ENCODE measurements at places on chromosomes 5 and 9. TPM values are rescaled to one million over a fixed set of nuclear protein-coding genes. Genes with fewer than 3 reads are reported as not detected.

QRFP gene
- not detected for total RNA-seq

SLC34A3 gene
- 0.11 TPM for total RNA-seq

GRCh38 chr9:135214054-135214640 lies 126.7 kb downstream of the OLFM1 start:
- H3K4me1 ChIP-seq = peaks cover 34% of the 10 kb centered on the region
- DNase-seq = no peak
- peaks cover 84% of the 10 kb centered on the region for H3K27me3 ChIP-seq
- no peaks in the 10 kb centered on the region for H3K36me3 ChIP-seq

DNA sequence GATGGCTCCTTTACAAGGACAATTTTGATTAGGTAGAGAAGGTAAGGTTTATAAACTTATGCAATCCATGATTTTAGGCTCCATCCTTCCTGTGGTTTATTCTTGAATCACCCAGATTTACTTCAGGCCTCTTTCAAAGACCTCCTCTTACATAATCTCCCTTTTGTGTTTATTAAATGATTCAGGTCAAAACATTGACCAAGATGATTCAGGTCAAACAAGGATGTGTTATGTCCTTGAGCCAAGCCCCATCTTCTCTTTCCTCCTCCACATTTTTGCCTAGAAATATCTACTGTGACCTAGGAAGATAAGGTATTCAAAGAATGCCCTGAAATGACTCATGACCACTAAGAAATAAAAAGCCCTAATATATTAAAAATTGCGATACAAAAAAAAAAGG lies 31.8 kb upstream of the TLR4 start:
- DNase-seq = no peak
- no peaks in the 10 kb centered on the region for H3K27me3 ChIP-seq
- no peaks in the 10 kb centered on the region for H3K4me1 ChIP-seq
- H3K27ac ChIP-seq = no peak overlapping the region

- no peak overlapping the region for H3K27ac ChIP-seq
- no peaks in the 10 kb centered on the region for H3K36me3 ChIP-seq
- no peak for DNase-seq
- H3K4me3 ChIP-seq = no peak overlapping the region
These were observed 215.5 kb downstream of the GAPVD1 start for GRCh38 chr9:125477089-125477544.

DNA sequence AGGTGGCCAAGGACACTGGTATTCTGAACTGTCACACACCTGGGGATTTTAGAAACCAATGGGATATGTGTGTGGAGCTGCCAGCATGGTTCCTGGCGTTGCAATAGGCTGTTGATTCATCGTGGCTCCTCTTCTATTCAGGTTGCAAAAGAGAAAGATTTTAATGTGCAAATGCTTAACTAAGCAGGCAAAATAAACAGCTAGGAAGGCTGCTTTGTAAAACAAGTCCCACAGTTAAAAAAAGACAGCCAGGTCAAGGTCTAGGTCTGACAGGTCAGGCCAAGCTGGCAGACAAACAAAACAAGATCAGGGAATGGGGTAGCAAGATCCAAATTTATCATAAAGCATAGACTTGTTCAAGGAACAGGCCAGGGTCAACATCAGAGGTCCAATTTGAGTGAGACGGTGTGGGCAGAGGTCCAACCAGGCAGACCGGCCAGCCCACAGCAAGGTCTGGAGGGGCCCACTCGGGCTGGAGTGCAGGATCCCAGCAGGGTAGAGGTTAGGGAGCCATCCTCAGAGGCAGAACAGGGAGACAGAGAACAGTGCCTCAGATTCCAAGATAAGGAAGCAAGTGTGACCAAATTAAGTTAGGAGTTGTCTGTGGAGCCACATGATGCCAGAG lies 45.6 kb downstream of the SUB1 start:
- H3K4me3 ChIP-seq = no peak overlapping the region
- no peak overlapping the region for H3K27ac ChIP-seq
- H3K36me3 ChIP-seq = no peaks in the 10 kb centered on the region
- H3K27me3 ChIP-seq = no peaks in the 10 kb centered on the region
- no peaks in the 10 kb centered on the region for H3K4me1 ChIP-seq

- H3K4me1 ChIP-seq = no peaks in the 10 kb centered on the region
- no peaks in the 10 kb centered on the region for H3K27me3 ChIP-seq
- no peak overlapping the region for H3K4me3 ChIP-seq
- H3K27ac ChIP-seq = no peak overlapping the region
- DNase-seq = no peak
- no peaks in the 10 kb centered on the region for H3K36me3 ChIP-seq
These were observed 8.9 kb upstream of the SPATA31E1 start for GRCh38 chr9:87873607-87874303.

DNA sequence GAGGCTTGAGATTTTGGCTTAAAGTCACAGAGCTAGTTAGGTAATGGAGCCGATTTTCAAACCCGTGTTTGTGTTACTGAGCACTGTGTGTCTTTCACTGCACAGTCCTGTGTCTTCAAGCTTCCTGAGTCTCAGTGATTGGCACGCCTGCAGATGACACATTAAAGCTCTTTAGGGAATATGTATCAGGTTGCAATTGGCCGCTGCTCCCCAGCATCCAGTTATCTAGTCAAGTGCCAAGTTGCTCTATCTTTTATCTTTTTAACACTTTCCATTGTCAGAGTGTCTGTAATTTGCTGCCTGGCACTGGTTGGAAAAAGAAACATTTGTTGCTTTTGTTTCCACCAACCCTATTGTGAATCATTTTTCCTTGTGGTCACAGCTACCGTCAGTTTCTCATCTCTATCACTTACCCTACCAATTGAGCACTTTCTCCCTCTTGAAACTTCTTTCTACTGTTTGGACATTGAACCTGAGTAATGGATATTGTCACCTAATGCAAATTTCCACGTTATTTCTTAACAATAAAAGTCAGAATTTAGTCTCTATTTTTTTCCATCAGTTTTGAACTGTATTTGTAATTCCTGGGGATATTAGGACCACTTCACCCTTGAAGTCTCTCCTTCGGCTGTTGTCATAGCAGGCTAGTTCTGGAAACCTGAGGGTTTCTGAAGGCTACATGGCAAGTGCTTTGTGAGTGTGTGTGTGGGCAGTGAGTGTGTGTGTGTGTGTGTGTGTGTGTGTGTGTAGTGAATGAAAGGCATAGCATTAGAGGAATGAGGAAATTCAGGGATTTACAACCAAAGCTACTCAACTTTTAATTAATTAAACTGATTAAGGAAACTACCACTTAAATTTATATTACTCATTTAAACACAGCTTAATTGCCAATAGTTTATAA lies 274.3 kb downstream of the ISL1 start:
- H3K27ac ChIP-seq = no peak overlapping the region
- no peak for DNase-seq
- no peaks in the 10 kb centered on the region for H3K27me3 ChIP-seq
- no peaks in the 10 kb centered on the region for H3K36me3 ChIP-seq
- peaks cover 6% of the 10 kb centered on the region for H3K4me1 ChIP-seq
- H3K4me3 ChIP-seq = no peak overlapping the region

- H3K27ac ChIP-seq = no peak overlapping the region
- H3K4me1 ChIP-seq = no peaks in the 10 kb centered on the region
- no peak for DNase-seq
- H3K36me3 ChIP-seq = no peaks in the 10 kb centered on the region
- no peak overlapping the region for H3K4me3 ChIP-seq
These were observed 768.5 kb upstream of the ACO1 start for GRCh38 chr9:31615966-31616365.

- no peak for DNase-seq
- H3K4me3 ChIP-seq = peak overlapping the region; percentile 65
- no peaks in the 10 kb centered on the region for H3K36me3 ChIP-seq
These were observed 293.9 kb downstream of the ZSWIM6 start for GRCh38 chr5:61625681-61626621.

GRCh38 chr9:101477214-101477613 lies 41.6 kb upstream of the ALDOB start:
- H3K27me3 ChIP-seq = no peaks in the 10 kb centered on the region
- peaks cover 48% of the 10 kb centered on the region for H3K4me1 ChIP-seq
- no peak overlapping the region for H3K4me3 ChIP-seq
- peaks cover 11% of the 10 kb centered on the region for H3K36me3 ChIP-seq
- DNase-seq = no peak

DNA sequence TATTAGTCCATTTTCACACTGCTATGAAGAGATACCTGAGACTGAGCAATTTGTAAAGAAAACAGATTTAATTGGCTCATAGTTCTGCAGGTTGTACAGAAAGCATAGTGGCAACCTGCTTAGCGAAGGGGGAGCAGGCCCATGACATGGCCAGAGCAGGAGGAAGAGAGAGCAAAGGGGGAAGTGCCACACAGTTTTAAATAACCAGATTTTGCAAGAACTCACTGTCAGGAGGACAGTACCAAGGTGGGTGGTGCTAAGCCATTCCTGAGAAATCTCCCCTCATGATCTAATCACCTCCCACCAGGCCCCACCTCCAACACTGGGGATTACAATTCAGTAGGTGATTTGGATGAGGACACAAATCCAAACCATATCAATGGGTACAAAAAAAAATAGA lies 16.8 kb upstream of the PCSK5 start:
- H3K27me3 ChIP-seq = no peaks in the 10 kb centered on the region
- DNase-seq = no peak

- H3K4me1 ChIP-seq = no peaks in the 10 kb centered on the region
- H3K4me3 ChIP-seq = no peak overlapping the region
- no peaks in the 10 kb centered on the region for H3K27me3 ChIP-seq
- no peaks in the 10 kb centered on the region for H3K36me3 ChIP-seq
These were observed 168.6 kb downstream of the SLC12A2 start for GRCh38 chr5:128252196-128252595.

GRCh38 chr9:117121316-117121715 lies 293.5 kb downstream of the ASTN2 start:
- no peaks in the 10 kb centered on the region for H3K36me3 ChIP-seq

DNA sequence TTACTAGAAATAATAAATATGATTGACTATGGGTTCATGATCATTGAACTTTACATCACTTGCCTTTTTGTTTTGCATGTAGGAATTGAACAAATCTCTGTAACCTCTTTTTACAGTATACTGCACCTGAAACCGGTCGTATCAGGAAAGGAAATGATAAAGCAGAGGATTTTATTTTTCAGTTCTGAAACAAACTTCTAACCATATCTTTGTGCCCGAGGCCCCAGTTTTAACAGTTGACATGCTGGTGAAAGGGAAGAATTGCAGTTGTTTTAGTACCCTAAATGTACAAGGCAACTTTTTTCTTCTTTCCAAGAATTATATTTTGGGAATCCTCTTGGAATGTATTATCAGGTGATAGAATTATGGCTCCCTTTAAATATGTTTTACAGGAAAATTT lies 27.8 kb downstream of the TMEM38B start:
- no peak overlapping the region for H3K4me3 ChIP-seq
- H3K27ac ChIP-seq = no peak overlapping the region
- H3K36me3 ChIP-seq = peaks cover 7% of the 10 kb centered on the region
- no peak for DNase-seq

Data from esophagus squamous epithelium (tissue), 5 donors.